Activated CD8-positive, alpha-beta memory T cell treated with anti-CD3 and anti-CD28 coated beads, Interleukin-2, amount 10 ng/mL, durations not matched to agents 7 days and 5 days (primary cell): ENCODE measurements at places on chromosomes 13 and 19. TPM values are rescaled to one million over a fixed set of nuclear protein-coding genes. Genes with fewer than 3 reads are reported as not detected.
A peak's percentile ranks its signal among the peaks of the same experiment; 100 is the strongest.

DNA sequence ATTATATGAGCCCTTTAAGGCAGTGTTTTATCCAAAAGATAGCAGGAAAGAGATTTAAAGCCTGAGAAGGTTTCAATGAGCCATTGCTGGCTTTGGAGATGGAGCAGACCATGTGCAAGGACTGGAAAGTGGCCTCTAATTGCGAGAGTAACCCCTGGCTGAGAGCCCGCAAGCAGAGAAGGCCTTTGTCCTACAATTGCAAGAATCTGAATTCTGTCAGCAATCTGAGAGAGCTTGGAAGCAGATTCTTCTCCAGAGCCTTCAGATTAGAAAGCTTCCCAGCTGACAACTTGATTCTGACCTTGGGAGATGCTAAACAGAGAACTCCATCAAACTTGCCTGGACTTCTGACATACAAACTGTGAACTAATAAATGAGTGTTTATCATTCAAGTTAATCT, 528.7 kb upstream of the KLF12 start:
- no peak for DNase-seq

DNA sequence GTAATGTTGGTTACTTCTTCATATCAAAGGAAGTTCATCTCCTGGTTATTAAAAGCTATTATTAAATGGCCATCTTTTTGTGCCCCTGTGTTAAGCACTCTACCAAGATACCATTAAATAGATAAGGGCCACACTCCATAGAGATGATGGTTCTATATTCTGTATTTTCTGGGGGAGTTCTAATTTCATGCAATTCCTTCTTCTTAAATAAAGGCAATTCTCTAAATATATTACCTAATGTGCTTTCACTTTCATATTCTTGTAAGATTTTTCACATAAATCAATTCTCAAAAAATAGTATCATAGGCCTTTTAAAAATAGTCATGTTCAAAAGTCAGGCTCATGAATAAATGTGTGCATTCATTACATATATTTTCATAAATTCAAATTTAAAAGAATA, 47.0 kb upstream of the USPL1 start:
- no peak for DNase-seq

- no peak for DNase-seq
These were observed 358.1 kb downstream of the MYO16 start for GRCh38 chr13:108987517-108987916.

- no peak for DNase-seq
These were observed 6.2 kb downstream of the SULT2B1 start for GRCh38 chr19:48558018-48558684.

DNA sequence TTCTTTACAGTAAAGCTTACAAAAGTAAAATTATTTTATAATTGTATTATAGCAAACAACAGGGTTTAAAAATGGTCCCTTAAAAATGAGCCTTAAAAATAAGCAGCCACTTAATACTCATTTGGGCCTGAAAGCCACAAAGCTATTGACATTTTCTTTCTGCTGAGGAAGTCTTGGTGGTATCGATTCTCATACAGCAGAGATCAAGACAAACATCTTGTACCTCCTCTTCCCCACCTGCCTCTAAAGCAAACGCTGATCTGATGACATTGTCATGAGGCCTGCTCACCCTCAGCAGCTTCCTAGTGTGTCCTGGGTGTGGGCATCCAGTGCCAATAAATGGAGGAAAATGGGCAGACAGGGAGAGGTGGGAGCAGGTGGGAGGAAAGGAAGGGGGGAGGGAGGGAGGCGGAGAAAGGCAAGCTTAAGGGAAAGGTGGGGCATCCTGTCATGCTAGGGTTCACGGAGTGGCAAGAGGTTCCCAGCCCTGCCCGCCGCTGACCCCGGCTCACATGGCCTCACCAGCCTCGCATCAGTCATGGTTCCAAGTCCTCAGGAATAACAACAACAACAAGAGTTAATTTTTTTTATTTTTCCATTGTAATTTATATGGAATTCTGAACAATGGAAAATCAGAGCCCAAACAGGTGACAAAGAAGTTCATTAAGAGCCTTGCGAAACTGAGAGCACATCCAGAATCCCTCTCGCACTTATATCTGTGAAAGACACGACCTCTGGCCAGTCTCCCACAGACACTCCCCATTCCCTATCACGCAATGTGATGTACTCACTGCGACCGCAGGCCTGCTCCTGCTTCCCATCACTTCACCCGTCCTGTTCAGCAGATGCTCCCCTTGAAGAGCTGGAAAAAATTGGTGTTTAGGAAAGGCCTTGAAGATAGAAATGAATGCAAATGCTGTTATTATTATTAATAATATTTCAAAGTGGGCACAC, 15.1 kb upstream of the ATP11A start:
- peak; percentile 12 for DNase-seq

GRCh38 chr13:40599124-40599523, 67.3 kb downstream of the FOXO1 start:
- DNase-seq, result no peak

DNA sequence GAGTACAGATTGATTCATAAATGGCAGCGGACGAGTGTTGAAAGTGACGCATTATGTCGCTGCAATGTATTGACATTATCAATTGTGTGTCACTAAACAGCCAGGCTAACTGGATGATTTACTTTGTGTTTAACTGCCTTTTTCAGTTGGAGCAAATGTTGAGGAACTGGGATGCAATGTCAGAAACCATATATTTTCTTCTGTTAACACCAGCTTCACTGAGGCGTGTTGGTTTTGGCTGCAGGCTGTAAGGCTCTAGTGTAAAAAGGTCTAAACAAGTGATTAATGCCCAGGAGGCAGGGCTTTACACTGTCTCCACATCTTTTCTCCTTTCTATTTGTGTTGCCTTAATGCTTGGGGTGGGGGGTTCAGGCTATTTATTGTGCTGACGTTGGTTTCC, 80.1 kb downstream of the GGACT start:
- DNase-seq, result no peak

GRCh38 chr13:107025991-107026390, 458.1 kb upstream of the ARGLU1 start:
- DNase-seq, result no peak

- DNase-seq, result no peak
These were observed 6.3 kb upstream of the IGSF23 start for GRCh38 chr19:44607049-44607448.

DNA sequence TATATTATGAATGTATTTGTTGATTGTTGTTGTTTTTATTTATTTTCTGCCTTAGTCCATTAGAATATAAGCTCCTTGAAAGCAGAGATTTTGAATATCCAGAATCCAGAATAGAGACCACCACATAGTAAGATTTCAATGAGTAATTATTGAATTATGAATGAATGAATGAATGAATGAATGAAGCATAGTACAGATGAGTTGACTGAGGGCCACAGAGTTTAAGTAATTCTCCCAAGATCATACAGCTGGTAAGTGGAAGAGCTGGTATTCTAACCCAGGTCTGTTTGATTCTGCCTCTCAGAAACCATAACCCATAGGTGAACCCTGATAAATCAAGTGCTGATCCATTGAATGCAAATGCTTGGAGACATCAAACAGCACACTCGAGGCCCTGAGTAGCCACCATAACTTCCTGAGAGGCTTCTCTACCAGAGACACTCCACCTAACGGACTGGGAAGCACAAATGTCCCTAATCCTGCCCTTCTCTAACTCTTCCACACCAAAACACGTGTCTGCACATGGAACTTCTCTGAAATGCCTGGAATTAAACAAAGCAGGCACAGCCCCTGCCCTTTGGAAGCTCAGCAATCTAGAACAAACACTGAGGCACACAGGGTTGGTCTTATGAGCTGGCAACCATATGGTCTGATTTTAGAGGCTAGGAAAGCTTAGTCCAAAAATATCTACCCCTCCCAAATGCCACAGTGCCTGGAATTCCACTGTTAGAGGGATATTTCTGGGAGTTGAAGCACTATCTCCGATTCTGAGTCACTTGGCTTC, 190.1 kb downstream of the FOXO1 start:
- no peak for DNase-seq

GRCh38 chr19:35592226-35592625, 6.3 kb downstream of the PMIS2 start:
- no peak for DNase-seq

DNA sequence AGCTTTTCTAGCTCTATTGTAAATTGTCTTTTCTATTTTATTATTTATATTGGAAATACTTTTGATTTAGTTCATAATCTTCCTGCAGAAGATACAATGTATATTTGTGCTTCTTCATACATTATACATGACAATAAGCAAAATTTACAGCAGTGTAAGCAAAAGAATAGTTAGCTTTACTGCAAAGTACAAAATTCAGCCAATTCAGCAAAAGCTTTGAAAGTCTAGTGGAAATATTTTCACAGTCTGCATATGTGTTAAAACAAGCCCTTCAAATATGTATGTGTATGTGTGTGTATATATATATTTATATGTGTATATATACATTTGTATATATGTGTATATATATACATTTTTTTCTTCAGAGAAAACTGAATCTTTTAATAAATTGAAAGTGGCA, 879.1 kb downstream of the SLITRK1 start:
- no peak for DNase-seq

- DNase-seq, result no peak
These were observed 95.7 kb upstream of the AKAP11 start for GRCh38 chr13:42176294-42176693.

DNA sequence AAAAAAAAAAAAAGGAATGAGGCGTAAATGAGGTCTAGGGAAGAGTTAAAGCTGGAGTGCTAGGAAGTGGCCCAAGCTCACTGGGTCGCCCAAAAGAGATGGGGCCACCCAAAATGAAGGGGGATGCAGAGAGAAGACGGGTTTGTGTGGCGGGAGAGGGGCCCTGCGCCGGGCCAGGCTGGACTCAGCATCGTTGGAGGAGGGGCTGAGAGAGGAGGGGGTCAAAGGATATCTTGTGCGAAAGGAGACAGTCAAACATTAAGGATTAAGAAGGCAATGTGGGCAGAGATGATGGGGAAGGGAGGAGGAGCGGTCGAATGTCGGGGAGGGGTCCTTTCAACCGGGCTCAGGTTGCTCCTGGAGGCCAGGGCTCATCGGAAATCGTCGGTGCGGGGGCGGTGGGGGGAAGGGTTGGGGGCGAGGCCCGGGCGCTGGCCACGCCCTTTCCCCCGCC, 825 bp upstream of the CARM1 start:
- DNase-seq, result no peak

DNA sequence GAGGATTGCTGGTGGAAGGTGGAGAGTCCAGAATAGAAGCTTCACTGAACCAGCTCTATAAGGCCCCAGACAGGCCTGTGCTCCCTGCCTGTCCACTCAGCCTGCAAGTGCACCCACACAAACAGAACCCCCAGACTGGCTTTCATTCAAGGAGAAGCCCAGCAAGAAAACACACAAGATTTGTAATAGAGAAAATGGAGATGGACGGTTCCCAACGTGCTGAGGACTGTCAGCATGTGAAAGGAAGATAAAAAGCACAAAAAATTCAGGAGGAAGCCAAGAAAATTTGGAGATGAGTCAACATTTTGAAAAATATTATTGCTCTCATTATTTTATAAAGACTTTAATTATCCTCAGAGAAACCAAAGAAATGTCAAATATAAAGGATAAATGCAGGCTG, 218.2 kb upstream of the SLC10A2 start:
- DNase-seq, result no peak

DNA sequence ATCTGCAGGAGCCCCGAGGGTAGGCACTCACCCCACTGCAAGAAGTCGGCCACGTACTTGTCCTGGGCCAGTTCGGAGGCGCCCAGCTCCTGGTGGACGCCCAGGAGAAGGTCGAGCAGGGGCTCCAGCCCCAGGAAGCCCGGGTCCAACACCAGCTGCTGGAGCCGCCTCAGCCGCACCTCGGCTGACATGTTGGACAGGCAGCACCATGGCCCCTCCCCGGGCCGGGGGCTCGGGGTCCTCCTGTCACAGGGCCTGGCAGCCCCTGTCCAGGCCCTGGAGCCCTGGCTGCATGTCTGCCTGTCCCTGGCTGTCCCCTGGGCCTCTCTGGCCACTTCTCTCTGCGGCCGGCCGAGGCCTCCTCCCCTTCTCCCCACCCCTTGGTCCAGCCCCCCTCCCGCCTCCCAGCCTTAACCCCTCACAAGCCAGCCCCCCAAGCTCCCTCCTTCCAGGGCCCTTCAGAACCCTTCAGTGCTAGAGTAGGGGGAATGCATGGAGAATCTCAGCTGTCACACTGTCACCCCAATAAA, at the start of gene DMPK:
Gene DMPK (minus strand): TSS at position 329 of the 530 bp plus-strand sequence. CDS start 138 bp downstream, at position 191.
- DNase-seq, result no peak

S1PR5 gene
- 0.14 TPM for total RNA-seq

ICAM4 gene
- total RNA-seq, result 0.99 TPM

FBXO27 gene
- total RNA-seq, result not detected

TMEM221 gene
- not detected for total RNA-seq

KANK3 gene
- total RNA-seq, result 3.7 TPM

FCHO1 gene
- total RNA-seq, result 70.6 TPM

STAP2 gene
- 9.6 TPM for total RNA-seq

KLK2 gene
- total RNA-seq, result 0.29 TPM

SELENOV gene
- total RNA-seq, result not detected

TSHZ3 gene
- total RNA-seq, result 0.94 TPM

ZNF99 gene
- total RNA-seq, result not detected
